Germinal center (tissue), 1 donor: ENCODE measurements at places on chromosomes 4 and X.

DNA sequence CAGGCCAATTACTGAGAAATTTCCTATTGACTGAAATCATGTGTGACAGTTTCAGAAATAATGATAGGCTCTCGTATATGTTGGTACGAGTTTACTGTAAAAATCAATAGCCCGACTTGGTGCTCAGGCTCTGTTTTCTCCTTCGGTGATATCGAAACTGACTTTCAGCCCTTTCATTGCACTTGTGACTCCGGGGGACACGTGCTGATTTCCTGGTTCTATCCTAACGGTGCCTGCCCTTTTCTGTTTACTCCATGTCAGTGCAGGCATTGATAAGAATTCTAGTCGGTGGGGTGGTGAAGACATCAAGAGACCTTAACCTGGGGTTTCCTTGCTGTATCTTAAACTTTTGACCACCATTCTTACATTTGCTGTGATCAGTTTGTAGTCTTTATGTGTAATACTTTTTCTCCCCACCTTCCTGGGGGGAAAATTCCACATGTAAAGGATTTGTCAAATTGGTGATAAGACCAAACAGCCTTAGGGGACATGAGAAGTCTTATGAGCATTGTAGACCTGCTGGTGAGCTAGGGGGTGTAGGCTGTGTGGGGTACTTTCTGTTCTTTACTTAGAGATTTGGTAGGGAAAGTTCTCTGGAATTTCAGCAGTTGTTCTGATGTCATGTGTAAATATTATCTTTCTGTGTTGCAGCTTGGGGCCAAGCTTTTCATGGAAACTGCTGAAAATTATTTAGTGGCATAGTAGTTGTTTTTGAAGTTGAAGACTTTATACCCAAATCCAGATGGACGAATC, 52.7 kb downstream of the TMEM131L start:
- no peak for DNase-seq

DNA sequence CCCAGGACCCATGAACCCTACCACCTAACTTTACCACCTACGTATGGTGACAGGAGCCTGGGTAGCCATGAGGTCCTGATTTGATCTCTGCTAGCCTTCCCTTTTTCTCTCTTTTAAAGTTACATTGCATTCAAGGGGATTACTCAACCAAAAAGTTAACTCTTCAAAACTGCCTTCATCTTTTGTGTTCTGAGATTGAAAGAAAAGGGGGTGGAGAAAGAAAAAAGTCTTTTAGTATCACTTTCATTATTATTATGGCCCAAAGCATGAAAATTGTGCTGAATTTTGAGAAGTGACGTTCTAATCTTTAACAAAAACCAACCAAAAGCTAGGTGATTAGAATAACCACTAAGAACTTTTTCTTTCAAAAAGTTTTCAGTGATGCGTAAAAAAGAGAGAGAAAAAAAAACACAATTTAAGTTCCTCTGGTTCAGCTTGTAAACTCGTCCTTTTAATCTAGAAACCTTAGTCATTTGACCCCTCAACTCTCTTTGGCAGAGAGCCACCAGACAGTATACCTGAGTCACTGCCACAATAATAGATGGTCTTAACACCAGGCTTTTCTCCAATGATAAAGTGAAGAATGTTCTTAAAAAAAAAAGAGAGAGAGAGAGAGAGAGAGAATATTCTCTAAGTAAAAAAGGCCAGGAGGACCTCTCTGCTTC, 347.4 kb upstream of the FGF13 start:
- DNase-seq, result no peak

DNA sequence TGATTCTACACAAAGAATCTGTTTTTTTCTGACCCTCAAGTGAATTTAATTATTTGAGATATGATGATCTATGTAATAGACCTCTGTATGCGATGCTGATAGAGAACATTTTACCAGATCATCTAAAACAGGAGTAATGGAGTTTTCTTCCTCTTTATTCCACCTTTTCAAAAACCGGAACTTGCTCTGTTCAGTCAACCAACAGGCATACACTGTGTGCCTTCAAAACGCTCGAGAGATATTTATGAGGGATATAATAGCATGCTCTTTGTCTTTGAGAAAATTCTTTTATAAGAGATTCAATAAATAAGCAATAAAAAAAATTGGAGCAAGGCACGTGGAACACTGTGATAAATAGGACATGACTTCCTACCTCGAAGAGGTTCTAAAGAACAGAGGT, 2.0 kb downstream of the NYX start:
- no peak for DNase-seq

DNA sequence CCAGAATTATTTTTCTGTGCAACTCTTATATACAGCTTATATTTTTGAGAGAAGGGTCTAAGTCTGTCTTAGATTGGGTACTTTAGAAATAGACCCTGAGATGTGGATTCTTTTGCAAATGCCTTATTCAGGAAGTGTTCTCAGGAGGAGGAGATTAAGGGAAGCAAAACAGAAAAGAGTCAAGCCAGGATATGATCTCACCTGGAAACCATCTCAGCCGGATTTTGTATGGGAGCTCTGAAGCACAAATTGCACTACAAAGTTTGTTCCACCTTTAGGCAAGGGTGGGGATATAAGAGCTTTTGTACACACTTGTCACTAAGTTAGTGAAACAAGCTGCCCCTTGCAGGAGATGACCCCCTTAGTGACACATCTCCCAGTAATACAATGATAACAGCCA, 121.2 kb upstream of the GRPR start:
- DNase-seq, result no peak

DNA sequence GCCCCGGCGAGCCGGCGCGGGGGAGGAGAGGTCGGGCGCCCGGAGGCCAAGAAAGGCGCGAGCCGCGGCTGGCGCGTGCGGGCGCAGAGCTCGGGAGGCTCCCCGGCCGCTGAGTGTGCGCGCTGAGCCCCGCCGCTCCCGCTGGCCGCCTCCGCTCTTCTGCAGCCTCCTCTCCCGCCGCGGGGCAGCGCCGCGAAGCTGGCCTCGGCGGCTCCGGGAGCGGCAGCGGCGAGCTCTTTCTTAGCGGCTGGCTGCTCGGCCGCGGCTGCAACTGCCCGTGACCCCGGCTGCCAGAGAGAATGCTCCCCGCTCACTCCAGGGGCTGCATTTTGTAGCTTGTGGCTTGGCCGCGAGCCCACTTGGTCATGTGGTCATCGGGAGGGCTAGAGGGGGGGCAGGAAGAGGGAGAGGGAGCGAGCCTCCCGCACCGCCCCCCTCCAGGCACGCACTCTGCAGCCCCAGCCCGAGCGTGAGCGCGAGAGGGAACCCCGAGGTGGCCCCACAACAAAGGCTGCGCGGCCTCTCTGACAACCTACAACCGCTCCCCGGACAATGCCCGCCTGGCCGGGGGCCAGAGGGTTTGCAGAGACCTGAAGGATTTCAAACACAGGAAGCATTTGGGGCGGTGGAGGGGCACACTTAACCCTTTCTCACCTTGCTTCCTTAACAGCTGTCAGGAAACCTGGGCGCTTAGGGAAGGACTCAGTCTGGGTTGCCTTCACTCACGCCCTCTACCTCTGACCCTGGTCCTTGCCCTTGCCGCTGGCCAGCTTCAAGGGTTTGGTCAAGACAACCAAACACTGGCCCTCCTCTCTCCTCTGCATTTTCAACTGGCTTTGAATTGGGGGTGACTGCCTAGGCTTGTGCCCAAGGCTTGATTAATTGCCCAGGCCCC, at the start of gene APLN:
APLN (minus strand) TSS at position 305 of the 895 bp plus-strand sequence. CDS start 326 bp downstream, outside the sequence.
- no peak for DNase-seq

DNA sequence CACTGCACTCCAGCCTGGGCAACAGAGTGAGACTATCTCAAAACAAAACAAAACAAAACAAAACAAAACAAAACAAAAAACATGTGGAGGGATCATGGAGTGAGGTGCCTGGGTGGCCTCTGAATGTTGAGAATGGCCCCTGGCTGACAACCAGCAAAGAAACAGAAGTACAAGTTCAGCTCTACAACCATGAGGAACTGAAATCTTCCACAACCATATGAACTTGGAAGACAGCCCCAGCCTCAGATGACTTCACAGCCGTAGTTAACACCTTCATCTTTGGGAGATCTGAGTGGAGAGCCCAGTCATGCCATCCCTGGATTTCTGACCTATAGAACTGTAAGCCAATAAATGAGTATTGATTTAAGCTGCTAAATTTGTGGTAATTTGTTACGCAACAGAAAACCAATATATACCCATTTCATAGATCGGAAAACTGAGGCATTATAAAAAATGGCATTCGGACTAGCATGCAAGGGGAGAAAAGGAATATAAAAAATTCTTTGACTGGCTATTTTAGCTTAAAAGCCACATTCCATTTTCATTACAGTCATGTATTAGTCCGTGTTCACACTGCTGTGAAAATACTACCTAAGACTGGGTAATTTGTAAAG, 138.7 kb upstream of the RAPGEF2 start:
- no peak for DNase-seq
